ENCODE measurements at places on chromosomes 12 and 14.

DNA sequence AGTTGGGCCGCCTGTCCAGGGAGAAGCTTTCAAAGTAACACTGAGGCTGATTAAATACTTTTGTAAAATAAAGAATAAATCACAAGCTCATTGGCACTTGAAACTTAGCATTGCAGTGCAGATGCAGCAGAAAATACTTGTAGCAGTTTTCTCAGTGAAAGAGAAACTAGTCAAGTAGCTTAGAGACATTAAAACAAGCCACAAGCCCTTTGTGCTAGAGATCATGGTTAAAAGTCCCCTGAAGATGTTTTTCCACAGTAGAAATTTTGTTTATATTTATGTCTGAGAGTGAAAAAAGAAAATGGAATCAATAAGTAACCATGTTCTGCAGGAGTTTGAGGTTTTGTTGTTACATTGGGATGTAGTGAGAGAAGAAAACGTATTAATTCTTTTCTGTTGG is 5.9 kb downstream of the PSEN1 start:
- DNase-seq = no peak

GRCh38 chr14:100066962-100067361 is 1.7 kb downstream of the EVL start:
- no peak for DNase-seq

DNA sequence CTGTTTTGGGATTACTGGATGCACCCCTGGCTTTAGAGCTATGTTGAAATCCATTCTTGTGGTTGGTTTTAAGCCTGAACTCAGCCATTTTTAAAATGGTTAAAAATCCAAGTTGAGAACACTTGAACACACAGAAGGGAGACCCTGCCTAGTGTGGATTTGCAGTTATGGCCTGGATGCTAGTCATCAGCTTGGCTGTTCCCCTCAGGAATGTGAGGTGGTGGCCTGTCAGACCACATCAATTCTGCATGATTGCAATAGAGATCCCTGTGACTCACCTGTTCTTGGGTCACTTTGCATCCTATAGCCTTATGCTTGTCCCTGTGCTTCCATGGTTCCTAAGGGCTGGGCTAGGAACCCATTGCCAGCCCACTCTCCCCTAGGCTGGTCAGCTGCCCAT is 454.1 kb downstream of the ATP23 start:
- DNase-seq = no peak

- DNase-seq = no peak
Observed at GRCh38 chr12:131101703-131102492, 148.2 kb downstream of the ADGRD1 start.

DNA sequence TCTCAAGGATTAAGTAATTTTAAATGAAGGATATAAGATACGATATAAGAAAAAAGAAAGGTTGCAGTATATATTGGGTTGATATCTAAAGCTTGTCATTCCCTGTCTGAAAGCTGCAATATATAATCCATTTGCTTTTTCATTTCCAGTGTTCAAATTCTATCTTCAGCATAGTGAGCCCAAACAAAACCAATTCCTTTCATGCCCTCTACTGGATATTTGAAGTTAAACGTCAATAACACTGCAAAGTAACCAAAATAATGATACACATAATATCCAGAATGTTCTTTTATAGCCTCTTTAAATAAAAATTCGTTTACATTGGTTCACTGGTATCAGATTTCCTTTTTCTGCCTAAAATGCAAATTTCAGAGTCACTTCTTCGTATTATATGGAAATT is 64.5 kb upstream of the DAAM1 start:
- no peak for DNase-seq

DNA sequence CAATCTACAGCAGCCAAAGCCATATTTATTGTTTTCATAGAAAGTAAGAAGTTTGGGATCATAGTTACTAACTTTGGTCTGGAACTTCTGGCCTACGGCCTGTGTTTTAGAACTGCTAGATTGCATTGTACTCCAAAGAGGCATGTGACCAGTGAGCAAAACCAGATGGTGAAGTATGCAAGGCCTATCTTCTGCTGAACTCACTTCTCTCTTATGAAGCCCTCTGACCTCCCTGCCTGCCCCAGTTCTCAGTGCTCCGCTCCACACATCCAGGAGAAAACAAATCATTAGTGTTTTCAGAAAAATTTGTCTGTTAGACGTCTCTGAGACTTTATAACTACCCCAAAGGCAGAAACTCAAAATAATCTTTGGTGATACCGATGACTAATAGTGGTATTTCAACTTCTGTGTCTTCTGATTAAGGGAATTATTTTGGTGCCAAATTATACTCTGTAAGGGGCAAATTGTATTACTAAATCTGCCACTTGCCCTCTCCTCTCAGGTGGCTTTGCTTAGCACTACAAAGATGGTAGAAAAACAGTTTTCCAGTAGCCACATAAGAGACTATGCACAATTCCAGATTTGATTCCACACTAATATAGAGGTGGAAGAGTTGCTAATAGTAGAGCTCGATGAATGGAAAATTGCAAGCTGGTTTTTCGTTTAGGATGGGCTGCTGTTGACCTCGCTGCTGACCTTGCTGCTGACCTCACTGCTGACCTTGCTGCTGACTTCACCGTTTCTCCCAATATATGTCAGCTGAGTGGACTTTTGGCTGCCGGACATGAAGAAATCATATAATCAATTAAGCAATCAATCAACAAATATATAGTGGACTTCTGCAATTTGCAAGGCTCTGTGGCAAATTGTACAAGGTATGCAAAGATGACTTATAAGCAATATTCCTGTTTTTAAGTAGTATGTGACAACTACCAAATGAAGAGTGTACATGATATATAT is 147.5 kb downstream of the KITLG start:
- no peak for DNase-seq

GRCh38 chr14:30808576-30808975 is 65.8 kb upstream of the COCH start:
- DNase-seq = no peak

DNA sequence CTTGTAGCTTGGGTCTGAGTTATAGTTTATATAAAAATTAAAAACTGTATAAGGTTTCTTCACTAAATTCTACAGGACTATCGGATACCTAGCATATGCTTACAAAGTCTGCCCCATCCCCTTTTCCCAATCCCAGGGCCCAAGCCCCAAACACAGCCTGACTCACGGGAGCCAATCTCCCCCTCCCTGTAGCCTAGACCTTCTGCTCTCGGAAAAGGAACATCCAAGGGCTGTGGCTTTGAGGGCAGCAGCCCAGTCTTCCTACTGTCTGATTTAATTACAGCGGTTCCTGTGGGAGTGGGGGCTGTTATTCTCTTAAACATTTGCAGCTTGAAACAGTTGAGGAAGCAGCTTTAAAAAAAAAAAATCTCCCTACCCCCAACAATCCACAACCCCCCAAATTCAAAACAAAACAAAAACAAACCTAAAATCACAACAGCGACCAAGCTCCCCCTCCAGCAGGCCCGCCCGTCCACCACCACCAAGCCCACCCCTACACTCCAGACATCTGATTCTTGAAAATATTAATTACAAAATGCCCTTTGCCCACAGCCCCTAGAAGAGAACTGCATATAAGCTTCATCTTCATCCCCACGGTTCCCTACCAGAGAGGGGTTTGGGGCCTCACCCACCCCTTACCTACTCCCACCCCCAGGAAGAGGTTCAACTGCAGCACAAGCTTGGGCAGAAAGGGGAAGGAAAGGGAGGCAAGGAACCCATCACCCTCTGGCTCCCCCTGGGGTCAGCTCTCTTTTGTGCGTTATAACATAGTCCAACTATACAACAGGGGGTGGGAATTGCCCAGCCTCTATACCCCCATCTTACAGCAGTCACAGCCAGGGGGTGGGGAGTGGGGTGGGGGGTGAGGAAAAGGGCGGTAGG is 1.1 kb upstream of the PRKAG1 start:
- no peak for DNase-seq

GRCh38 chr14:104536942-104537612 is 42.5 kb upstream of the C14orf180 start:
- no peak for DNase-seq

- DNase-seq = no peak
Observed at GRCh38 chr14:22314183-22314820, 274.7 kb downstream of the DAD1 start.

- DNase-seq = no peak
Observed at GRCh38 chr12:124680863-124681778, 113.7 kb upstream of the NCOR2 start.

DNA sequence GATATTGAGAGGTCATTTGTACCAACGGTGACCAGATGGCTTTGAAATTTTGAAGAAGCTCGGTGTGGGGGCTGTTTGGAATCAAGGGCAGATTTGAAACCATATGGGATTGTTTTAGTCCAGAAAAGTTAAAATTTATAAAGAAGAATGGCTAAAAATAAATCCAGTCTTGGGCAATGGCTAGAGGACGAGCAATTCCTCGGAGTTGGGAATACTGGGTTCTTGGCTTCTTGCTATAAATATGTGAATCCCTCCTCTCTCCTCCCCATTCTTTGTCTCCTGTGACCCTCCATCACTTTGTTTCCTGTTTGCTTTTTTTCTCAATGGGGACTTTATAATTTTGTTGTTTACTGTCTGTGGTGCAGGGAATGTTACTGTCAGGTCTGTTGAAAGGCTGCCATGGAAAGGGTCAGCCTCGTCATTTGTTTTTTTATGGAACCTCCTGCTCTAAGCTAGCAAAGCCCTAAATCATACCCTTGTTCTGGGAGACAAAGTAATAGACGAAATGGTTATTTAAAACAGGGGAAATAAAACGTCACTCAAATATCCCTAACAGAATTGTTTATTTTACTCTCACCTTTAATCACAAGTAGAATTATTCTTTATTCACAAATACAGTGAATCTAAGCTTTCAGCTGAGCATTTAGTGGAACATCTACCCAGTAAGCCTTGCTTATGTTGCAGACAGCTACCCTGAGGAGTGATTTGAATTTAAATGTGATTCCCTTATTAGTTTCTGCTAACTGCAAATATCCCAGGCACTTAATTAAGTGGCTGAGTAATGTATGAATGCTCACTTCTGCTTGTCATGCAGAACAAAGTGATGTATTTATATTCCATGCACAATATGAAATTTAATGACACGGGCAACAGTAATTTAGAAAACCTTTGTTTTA is 273.1 kb upstream of the NOVA1 start:
- DNase-seq = no peak

DNA sequence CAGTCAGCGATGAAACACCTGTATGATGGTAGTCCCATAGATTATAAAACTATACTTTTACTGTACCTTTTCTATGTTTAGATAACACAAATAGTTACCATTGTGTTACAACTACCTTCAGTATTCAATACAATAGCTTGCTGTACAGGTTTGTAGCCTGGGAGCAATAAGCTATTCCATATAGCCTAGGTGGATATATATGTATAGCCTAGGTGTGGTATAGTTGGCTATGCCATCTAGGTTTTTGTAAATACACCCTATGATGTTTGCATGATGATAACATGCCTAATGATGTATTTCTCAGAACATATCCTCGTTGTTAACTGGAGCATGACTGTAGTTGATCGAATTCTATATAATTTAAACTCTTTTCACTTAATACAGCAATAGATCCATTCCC is 316.1 kb downstream of the FUT8 start:
- DNase-seq = no peak

- DNase-seq = no peak
Observed at GRCh38 chr12:62290846-62291245, 30.6 kb downstream of the USP15 start.

GRCh38 chr12:119446459-119446858 is 111.9 kb downstream of the CCDC60 start:
- DNase-seq = no peak

- no peak for DNase-seq
Observed at GRCh38 chr12:92363295-92364146, 217.9 kb upstream of the BTG1 start.

DNA sequence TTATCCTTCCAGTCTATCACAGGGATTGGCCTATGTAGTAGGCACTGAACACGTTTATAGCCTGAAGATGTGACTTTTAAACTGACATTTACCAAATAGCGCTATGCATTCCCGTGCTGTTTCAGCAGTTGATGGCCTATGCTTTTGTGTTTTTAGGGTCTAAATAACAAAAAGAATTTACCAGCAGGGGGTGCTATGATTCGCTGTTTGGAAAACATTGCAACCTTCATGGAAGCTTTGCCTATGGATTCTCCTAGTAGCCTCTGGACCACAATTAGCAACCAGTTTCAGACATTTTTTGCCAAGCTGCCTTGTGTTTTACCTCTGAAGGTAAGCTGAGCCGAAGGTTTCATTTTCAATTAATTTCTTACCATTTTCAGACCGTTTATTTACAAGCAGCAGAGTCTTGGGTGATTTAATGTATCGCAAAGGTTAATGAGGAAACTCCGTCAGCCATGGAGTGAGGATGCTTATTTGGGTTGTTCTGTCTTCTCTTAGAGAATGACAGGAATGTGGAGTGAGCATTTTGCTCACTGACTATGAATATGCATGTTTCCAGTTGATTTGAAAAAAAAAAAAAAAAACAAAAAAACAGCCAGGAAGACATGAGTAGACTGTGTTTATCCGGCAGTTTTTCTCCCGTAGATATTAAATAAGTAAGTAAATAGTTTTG is 133.1 kb downstream of the PRIMA1 start:
- no peak for DNase-seq

DNA sequence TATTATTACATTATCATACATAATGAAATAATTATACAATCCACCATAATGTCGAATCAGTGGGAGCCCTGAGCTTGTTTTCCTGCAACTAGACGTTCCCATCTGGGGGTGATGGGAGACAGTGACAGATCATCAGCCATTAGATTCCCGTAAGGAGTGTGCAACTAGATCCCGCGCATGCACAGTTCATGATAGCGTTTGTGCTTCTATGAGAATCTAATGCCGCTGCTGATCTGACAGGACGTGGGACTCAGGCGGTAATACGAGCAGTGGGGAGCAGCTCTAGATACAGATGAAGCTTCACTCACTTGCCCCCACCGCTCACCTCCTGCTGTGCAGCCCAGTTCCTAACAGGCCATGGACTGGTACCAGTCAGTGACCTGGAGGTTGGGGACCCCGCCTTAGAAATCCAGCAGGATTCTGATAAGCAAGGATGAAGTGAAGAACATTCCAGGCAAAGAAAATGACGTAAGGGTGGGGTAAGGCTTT is 204.6 kb downstream of the ETV6 start:
- no peak for DNase-seq

DNA sequence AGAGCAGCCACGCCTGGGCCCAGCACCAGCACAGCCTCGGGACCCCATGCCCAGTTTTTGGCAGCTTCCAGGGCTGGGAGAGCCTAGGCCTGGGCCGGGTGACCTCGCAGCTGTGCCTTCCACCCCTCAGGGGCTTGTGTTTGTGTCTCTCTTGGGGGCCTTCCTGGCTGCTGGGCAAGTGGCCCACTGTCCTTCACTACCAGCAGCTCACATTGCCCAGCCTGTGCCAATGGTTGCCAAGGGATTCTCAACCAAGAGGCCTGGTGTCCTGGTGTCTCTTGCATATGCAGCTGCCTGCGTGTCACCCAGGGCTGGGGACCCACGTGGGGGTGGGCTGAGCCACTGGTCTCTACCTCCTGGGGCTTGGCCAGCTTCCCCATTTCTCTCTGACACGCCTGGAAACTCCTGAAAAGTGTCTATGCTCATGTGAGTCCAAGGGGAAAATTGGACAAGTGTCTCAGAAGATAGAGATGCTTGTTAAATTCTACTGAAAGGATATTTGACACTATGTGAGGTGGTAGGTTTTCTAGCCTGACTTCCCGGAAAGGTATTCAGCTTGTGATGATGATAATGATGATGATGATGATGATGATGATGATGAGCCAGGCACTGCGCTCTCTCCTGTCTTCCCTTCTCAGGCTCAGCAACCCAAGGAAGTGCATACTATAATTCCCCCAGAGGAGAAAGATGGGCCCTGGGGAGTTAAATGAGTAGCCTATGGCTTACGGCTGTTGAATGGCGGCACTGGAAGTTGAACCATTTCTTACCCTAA is 48.8 kb upstream of the ESRRB start:
- no peak for DNase-seq
